Stimulated activated CD8-positive, alpha-beta memory T cell treated with anti-CD3 and anti-CD28 coated beads, Interleukin-4, amount 100 ng/mL, for 4 hours (primary cell): ENCODE measurements at places on chromosomes 6 and 20.

- no peak for DNase-seq
Measured at GRCh38 chr6:149457316-149457884, 27.4 kb downstream of the ZC3H12D start.

- no peak for DNase-seq
Measured at GRCh38 chr20:62466806-62467537, 8.8 kb downstream of the GATA5 start.

- DNase-seq = no peak
Measured at GRCh38 chr20:57106030-57106682, 160.3 kb downstream of the BMP7 start.

- no peak for DNase-seq
Measured at GRCh38 chr6:75437421-75437891, 56.1 kb downstream of the FILIP1 start.

GRCh38 chr6:136549300-136550044, 750 bp downstream of the MAP7 start:
- DNase-seq = no peak

GRCh38 chr20:62391165-62392076, 4.5 kb downstream of the RPS21 start:
- DNase-seq = no peak

GRCh38 chr6:44660561-44661220, 273.2 kb downstream of the CDC5L start:
- DNase-seq = no peak

DNA sequence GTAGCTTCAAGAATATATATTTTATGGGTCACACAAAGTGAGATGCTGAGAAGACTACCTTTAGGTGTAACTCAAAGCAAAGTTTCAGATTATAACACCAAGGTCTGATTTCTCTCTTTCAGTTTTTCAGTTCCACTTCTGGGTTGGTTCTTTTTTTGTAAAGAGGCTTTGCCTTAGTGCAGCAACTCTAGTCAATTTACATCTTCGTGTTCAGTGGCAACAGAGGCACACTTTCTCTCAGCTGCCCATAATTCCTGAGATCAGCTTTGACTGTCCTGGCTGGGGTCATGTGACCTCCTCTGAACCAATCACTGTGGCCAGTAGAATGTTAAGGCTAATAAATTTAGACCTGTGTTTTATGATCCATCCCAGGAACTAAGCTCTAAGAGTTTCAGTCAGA, 120.2 kb downstream of the TINAG start:
- no peak for DNase-seq

GRCh38 chr6:112910256-112910655, 563.1 kb downstream of the RFPL4B start:
- no peak for DNase-seq

DNA sequence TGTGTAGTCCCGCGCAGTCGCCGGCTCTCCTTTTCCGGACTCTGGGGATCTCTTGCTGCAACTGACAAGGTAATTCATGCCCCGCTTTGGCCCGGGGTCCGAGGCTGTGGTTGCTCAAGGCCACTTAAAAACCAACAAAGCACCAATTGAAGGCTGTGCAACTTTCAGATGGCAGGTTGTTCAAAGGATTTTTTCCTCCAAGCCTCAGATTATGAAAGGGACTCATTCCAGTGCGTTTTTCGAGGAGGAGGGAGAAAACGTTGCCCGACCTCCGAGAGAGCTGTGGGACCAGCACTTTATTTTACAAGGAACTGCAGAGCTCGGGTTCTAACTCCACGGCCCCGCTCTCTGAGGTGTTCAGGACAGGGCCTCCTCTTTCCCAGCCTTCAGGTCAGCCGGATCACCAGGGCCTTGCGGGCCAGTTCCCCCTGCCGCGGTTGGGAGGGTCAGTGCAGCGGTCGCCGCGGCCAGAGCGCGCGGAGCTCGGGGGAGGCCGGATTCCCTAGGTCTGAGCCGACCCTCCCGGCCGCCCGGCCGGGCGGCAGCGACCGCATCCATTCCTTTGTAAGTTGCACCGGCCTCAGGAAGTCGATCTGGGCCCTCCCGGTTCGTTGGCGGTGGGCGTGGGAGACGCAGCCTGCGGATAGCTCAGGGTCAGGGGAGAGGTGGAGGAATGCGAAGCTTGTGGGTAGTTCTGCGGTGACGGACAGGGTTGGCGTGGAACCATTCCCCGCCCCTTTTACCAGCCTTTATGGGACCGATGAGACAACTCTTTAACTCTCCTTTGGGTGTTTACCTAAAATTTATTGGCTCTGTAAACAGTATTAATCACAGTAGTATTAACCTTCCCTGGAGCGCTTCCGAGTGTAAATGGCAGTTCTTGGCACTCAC, 1.6 kb downstream of the UTRN start:
- DNase-seq = no peak

GRCh38 chr6:88454658-88455057, 288.5 kb upstream of the CNR1 start:
- no peak for DNase-seq

DNA sequence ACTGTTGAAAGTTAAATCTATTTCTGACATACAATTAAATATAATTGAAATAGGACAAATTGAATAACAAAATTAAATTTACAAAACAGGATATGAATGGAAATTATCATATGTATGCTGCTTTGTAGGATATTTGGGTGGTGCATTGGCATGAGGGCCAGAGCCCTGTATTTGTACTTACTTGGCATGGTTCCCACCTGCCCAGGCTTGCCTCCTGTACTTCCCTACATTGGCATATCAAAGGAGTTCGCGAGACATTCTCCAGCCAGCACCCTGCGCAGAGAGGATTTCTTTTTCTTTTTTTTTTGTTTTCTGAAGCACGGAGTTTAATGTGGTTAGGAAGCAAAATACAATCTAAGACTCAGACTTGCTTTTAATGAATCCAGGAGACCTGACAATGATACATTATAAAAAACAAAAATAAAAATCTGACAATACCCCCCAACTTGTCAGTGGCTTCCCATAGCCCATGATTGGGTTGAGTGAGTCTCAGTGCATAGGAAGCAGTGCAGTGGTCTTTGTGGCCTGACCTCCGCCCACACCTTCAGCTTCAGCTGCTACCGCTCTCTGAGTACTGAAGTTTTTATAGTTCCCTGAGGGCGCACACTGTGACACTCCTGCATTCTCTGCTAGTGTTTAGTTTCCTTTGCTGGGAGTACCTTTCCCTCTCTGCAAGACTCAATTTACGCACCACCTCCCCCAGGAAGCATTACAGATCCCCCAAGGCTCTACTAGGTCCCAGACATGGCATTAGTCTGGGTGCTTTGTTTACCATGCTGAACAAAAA, 440.8 kb downstream of the UTRN start:
- peak; percentile 5 for DNase-seq

DNA sequence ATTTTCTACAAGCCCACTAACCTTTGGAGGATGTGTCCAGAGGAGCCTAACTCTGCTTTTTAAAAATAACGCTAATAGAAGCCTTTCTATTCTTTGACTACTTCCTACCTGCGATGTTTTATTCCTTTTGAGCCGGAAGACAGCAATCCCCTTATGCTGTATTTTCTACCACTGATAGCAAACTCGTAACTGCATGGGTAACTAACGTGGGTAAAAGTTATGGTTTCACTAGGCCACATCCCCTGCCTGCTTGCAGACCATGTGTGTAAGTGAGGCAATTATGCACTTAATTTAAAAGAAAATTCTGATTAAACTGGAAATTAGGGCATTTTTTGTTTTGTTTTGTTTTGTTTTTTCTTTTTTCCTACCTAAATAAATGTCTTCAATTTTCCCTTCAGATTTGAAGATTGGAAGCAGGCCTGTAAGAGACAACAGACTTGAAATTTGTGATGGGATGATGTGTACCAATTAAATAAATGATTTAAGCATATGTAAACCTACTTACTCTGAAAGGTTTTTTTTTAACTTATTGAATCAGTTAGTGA, 931 bp downstream of the UFL1 start:
- DNase-seq = no peak

DNA sequence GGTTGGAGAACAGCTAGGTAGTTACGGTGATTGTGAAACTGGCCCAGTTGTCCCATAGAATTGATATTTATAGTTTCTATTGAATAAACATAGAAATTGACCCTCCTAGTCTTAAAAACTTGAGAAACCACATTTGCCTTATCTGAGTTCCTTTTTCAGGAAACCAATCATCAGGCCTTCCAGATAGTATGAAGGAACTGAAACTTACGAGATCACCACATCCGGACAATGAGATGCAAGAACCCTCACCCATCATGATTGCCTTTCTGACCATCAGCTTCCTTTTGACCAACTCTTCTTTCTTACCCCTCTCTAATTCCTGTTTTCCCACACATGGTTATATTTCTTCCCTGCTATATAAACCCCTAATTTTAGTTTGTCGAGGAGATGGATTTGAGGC, 21.8 kb downstream of the SLC35F1 start:
- DNase-seq = no peak

- no peak for DNase-seq
Measured at GRCh38 chr6:166617359-166617758, 9.7 kb downstream of the RPS6KA2 start.

DNA sequence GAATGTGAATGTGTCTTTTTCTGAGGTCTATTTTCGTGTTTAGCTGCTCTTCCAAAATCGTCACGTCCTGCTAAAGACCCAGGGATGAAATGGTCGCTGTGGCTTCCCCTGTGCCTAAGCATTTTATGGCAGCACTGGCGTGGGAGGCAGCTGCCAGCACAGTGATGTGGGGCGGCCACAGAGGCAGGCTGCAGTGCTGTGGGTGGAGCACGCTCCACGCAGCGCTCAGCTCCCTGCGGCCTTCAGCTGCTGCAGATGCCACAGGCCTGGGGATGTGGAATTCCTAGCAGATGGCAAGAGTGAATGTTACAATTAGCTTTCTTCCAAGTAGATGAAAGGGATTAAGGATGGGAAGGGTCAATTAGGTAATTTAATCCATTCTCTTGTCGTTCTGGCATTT, 242.6 kb downstream of the SMOC2 start:
- no peak for DNase-seq

DNA sequence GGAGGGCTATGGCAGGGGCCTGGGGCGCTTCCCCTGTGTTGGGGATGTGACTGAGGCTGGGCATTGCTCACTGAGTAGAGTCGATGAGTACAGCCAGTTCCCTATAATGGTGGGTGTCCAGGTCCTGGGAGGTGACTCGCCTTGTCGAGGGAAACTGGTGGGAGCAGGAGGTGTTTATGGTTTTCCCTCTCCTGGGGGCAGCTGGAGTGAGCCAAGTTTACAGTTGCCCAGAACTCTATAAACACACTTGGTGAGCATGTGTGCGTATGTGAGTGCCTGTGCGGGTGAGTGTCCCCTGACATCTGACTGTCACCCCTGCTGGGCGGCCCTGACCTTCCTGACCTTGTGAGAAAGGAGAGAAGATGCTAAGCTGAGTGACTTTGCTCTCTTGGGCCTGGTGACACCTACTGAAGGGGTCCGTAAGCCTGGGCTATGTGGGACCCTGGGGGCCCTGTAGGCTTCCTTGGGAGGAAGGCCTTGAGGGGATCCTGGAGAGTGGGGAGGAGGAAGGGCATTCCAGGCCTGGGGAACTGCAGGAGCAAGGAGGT, 65.9 kb downstream of the VEGFA start:
- no peak for DNase-seq

DNA sequence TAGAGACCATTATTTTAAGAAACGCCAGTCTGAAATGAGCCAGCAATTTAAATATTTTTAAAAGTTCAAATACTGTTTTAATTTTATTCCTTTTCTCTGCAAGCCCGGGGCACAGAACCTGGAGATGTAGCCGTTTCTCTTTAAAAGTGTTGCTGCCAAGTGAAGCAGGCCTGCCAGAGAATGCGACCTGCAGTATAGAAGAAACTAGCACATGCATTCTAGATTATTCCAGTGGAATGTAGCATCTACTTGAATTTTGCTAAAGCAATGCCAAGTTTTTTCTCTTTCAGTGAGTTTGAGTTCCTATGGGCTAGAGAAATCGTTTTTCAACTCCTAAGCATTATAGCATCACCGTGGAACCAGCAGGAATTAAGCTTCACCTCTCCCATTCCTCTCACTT, 101.3 kb downstream of the QRSL1 start:
- DNase-seq = no peak

DNA sequence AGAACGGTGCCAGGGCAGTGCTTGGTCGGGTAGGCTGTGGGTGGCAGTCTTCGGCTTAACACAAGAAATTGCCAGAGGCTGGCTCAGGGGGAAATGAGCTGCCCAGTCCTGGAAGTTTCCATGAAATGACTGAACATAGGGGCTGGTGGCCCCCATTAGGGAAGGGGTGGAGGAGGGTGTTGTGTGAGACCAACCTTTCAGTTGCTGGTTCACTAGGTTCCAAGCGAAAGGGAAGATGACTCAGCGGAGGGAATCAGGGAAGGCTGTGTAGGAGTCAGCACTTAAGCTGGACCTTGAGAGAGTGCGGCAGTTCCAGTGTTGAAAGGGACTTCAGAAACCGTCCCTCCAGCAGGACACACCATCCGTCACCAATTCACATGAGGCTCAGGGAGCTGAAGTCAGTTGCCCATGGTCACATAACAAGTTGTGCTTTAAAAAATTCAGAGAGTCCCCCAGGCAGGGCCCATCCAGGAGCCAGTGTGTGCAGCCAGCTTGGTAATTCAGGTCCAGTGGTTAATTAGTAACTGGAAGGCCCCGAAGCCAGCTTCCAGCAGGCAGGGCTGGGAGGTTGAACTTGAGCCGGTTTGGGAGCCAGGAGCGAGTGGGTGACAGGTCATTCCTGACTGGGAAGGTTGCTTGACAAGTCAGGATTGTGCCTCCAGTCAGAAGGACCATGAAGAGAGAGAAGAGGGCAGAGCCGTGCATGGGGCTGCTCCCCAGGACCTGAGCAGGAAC, at the start of gene SGK2:
TSS of gene SGK2 (plus strand) at position 616 of the 735 bp plus-strand sequence. CDS start 7,469 bp downstream, outside the sequence.
- no peak for DNase-seq

DNA sequence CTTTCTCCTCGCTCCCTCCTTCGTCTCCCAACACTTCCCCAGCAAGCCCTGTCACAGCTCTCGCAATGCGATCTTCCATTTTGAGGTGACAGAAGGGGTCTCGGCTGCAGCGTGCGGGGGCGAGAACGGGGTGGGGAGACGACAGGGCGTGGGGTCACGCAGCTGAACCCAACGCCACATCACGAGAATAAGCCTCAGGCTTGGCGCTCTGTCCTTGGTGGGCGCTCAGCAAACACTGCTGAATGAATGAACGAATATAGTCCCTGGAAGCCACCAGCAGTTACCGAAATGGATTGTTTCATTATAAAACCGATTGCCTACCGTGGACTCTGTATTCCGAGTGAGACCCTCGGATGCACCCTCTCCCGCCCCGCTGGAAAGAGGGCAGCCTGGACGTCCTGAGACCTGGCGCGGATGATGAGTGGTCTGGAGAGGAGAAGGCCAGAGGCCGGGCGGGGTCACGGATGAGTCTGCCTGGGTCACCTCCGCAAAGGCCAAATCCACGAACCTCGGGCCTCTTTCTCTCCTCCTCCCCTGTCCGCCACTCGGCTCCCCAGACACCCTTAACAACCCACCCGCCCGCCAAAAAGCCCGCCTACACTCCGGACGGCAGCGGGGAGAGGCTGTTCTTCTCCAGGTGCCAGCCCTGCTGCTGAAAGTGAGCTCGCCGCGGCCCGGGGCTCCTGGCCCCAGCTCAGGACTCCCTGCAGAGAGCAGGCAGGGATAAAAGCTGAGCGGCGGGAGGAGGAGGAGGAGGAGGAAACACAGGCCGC, 3.7 kb downstream of the NRN1 start:
- no peak for DNase-seq

DNA sequence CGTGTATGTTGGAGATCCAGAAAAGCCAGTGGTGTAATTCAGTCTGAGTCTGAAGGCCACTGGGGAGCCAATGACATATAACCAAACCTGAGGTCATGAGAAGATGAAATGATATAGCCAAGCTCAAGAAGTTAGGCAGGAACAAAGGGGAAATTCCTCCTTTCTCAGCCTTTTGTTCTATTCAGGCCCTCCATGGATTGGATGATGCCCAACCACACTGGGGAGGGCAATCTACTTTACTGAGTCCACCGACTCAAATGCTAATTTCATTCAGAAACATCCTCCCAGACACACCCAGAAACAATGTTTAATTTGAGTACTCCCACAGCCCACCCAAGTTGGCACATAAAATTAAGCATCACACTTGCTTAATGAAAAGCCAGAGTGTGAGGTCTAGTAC, 183.6 kb downstream of the GJA1 start:
- DNase-seq = no peak
